ENCODE measurements at places on chromosomes 16 and 17. TPM values are rescaled to one million over a fixed set of nuclear protein-coding genes. Genes with fewer than 3 reads are reported as not detected.

GRCh38 chr16:89670496-89671431 lies 13.1 kb downstream of the SPATA33 start:
- H3K27ac ChIP-seq, result peak overlapping the region; percentile 26
- DNase-seq, result no peak
- no peaks in the 10 kb centered on the region for H3K4me1 ChIP-seq
- H3K4me3 ChIP-seq, result no peak overlapping the region

DNA sequence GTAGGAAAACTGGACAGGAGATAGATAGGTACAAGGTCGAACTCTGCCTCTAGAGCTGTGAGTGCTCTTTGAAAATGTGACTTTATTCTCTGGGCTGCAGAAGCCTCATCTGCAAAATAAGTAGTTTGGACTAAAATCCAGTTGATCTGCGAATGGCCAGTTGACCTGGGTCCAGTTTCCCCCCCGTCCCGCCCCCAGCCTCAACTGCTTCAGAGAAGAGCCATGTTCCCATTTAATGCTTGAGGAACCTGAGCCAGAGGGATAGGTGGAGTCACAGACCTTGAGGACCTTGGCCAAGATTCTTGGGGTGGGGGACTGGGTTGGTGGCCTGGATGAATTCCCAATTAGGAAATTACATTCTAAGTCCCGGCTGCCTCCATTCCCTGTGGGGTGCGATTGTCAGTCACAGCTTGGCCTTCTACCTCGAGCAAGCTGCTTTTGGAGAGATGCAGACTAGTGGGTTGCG lies 14.1 kb downstream of the TBX2 start:
- peaks cover 43% of the 10 kb centered on the region for H3K4me1 ChIP-seq
- H3K4me3 ChIP-seq, result peak overlapping the region; percentile 78
- H3K36me3 ChIP-seq, result no peaks in the 10 kb centered on the region
- no peaks in the 10 kb centered on the region for H3K27me3 ChIP-seq

DNA sequence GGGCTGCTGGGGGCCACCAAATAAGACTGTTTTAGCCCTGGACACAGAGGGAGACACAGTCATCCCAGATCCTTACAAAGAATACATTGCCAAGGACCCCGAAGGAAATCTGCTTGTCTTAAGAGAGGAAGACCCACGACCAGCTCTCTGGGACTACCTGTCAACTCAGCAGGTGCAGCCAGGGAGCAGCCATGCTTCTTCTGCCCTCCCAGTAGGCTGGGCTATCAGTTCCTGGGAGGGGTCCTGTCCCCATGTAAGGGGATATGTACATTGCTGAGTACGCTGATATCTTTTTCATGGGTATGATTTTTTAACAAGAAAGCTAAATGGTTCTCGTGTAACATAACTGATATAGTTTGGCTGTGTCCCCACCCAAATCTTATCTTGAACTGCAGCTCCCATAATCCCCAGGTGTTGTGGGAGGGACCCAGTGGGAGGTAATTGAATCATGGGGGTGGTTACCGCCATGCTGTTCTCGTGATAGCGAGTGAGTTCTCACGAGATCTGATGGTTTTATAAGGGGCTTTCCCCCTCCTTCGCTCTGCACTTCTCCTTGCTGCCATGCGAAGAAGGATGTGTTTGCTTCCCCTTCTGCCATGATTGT lies 11.3 kb downstream of the SSTR2 start:
- no peak for DNase-seq
- no peak overlapping the region for H3K4me3 ChIP-seq
- H3K4me1 ChIP-seq, result no peaks in the 10 kb centered on the region
- H3K36me3 ChIP-seq, result no peaks in the 10 kb centered on the region

- peaks cover 33% of the 10 kb centered on the region for H3K36me3 ChIP-seq
- H3K27ac ChIP-seq, result peak overlapping the region; percentile 84
- no peaks in the 10 kb centered on the region for H3K27me3 ChIP-seq
- no peak for DNase-seq
Measured at GRCh38 chr16:55508271-55508921, 476 bp upstream of the LPCAT2 start.

DNA sequence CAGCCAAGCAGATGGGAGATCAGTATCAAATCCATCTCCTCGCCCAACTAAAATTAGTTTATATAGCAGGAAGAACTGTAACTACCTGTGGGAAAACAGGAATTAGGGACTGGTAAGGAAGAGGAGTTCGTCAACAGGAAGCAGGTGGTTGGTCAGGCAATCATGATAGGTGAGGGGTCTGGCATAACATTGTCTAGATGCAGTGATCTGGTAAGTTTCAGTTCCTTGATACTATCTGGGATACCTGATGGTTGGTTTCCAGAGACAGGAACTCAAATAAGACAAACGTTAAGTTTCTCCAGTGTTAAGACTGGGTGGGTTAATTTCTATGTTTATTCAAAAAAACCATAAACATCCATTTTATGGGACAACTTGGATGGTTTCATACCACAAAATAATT lies 53.8 kb downstream of the CEP112 start:
- H3K27me3 ChIP-seq, result no peaks in the 10 kb centered on the region
- no peaks in the 10 kb centered on the region for H3K4me1 ChIP-seq
- H3K4me3 ChIP-seq, result no peak overlapping the region
- peaks cover 24% of the 10 kb centered on the region for H3K36me3 ChIP-seq
- H3K27ac ChIP-seq, result no peak overlapping the region

DNA sequence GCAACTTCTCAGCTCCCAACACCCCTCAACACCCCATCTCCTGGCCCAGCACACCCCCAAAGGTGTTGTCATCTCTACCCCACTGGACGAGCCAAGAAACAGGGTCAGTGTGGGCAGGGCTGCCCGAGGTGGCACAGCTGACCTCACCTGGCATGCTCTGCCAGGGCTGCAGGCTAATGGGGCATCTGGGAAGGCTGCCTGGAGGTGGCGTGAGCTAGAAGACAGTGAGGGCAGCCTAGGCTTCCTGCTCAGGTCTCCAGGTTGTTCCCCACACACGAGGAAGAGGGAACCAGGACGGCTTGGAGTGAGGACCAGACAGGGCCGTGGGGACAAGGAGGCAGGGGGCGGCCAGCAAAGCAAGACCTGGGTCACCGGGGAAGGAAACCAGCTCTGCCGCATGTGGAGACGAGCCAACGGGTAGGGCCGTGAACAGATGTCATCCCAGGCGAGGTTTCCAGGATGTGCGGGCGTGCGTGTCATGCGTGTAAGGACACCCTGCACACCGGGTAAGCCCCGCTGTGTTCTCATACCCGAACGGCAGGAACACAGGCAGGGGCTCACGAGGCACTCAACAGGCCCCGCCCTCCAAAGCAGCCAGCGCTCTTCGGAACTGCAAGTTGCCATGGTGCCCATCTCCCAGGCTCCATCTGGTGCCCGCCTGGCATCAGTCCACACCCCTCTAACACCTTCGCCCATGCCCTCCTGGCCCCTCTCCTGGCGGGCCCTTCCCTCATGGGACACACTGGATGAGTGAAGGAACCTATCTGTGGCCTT lies 29.6 kb upstream of the PVALEF start:
- H3K4me3 ChIP-seq, result no peak overlapping the region
- H3K27me3 ChIP-seq, result no peaks in the 10 kb centered on the region
- no peaks in the 10 kb centered on the region for H3K36me3 ChIP-seq
- DNase-seq, result no peak

DNA sequence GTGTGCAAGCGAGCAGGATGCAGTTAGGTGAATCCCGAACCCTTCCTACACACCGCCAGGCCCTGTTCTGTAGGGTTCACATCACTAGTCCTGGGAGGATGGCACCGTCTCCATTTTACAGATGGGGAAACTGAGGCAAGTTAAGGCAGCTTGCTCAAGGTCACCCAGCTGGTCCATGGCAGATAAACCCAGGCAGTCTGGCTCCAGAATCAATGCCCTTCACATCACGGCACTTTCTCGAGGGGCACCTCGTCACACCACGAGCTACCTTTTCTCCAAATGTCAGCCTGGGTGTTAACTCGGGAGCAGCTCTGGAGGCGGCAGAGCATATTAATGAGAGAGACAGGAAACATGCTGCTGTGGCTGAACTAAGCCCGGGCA lies 9.5 kb downstream of the NOB1 start:
- peaks cover 48% of the 10 kb centered on the region for H3K36me3 ChIP-seq
- no peak for DNase-seq
- H3K27me3 ChIP-seq, result no peaks in the 10 kb centered on the region
- peaks cover 13% of the 10 kb centered on the region for H3K4me1 ChIP-seq
- no peak overlapping the region for H3K4me3 ChIP-seq

DNA sequence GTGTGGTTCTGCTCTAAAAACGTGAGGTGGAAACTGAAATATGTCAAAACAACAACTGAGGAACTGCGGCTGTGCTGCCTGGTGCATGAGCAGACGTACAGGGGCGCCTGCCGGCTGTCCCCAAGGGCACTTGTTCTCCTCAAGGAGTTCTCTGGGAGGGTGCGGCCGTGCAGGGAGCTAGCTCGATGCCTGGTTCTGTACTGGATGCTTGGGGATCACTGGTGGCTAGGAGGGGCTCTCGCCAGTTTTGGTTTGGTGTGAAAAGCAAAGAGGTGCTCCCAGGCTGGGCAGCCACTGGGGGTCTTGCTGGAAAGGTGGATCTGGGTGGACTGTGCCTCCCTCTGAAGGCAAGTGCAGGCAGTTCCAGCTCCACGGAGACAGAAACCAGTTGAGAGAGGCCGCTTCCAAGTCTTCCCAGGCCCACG lies 41.9 kb upstream of the ATP2A3 start:
- peaks cover 22% of the 10 kb centered on the region for H3K4me1 ChIP-seq
- H3K36me3 ChIP-seq, result peaks cover 15% of the 10 kb centered on the region
- H3K4me3 ChIP-seq, result no peak overlapping the region
- DNase-seq, result no peak

- peak; percentile 60 for DNase-seq
- H3K27ac ChIP-seq, result no peak overlapping the region
- H3K36me3 ChIP-seq, result no peaks in the 10 kb centered on the region
- H3K4me1 ChIP-seq, result peaks cover 9% of the 10 kb centered on the region
Measured at GRCh38 chr16:89615596-89616090, 2.2 kb downstream of the DPEP1 start.

DNA sequence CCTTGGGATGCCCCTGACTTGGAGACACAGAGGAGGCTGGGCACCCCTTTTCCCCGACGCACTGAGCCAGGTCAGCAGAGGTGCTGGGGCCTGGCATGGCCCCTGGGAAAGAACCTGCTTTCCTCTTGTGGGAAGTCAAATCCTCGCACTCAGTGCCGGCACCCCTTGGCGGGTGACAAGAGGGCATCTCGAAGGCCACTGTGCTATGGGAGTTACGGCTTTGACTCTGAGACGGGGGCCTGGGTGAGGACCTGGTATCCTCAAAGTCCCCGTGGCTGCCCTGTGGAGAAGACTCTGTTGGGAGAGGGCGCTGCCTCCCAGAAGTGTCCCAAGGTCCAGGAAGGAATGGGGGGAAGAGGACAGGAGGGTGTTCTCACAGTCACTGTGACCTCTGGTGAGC lies 117.0 kb downstream of the METRNL start:
- no peak for DNase-seq
- H3K36me3 ChIP-seq, result no peaks in the 10 kb centered on the region
- no peak overlapping the region for H3K27ac ChIP-seq
- no peaks in the 10 kb centered on the region for H3K27me3 ChIP-seq
- H3K4me1 ChIP-seq, result peaks cover 22% of the 10 kb centered on the region

DNA sequence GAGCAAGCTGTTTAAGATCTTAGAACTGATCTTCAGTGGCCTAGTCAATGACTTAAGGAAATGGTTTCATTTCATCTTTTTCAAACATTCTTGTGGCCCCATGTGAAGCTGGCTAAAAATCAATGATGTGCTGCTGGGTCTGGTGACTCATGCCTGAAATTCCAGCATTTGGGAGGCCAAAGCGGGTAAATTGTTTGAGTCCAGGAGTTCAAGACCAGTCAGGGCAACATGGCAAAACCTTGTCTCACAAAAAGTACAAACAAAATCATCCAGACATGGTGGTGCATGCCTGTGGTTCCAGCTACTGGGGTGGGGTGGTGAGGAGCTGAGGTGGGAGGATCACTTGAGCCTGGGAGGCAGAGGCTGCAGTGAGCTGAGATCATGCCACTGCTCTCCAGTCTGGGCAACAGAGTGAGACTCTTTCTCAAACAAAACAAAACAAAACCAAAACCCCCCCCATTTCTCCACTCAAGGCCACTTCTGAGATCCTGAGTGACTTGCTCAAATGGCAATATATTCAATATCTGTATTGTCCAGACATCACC lies 17.4 kb upstream of the COL1A1 start:
- peaks cover 62% of the 10 kb centered on the region for H3K4me1 ChIP-seq
- DNase-seq, result no peak
- H3K36me3 ChIP-seq, result no peaks in the 10 kb centered on the region
- H3K27me3 ChIP-seq, result no peaks in the 10 kb centered on the region
- peak overlapping the region; percentile 96 for H3K27ac ChIP-seq

- no peak overlapping the region for H3K4me3 ChIP-seq
- H3K4me1 ChIP-seq, result no peaks in the 10 kb centered on the region
- H3K27ac ChIP-seq, result no peak overlapping the region
- no peak for DNase-seq
- peaks cover 64% of the 10 kb centered on the region for H3K27me3 ChIP-seq
Measured at GRCh38 chr16:66441586-66442375, 14.7 kb downstream of the BEAN1 start.

DNA sequence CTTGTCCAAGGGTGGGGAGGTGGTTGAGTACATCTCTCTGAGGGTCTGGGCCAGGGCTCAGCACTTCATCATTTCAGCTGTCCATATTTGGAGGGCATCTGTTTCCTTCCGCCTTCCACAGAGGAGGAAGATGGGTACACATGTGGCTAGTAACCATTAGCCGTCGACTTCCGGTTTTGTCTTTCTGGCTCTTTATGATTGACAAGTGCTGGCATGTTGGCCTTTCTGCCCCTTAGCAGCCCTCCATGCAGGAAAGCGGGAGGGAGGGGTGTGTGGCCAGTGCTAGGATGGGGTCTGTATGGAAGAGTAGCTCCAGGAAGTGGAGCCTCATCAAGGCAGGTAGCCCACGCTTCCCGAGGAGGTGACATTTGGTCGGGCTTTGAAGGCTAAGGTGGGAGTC lies 69.6 kb downstream of the RAI1 start:
- peak overlapping the region; percentile 96 for H3K27ac ChIP-seq
- DNase-seq, result no peak
- no peaks in the 10 kb centered on the region for H3K27me3 ChIP-seq
- peaks cover 53% of the 10 kb centered on the region for H3K4me1 ChIP-seq
- no peaks in the 10 kb centered on the region for H3K36me3 ChIP-seq

- peaks cover 17% of the 10 kb centered on the region for H3K27me3 ChIP-seq
- DNase-seq, result no peak
- H3K4me3 ChIP-seq, result no peak overlapping the region
- H3K36me3 ChIP-seq, result peaks cover 5% of the 10 kb centered on the region
Measured at GRCh38 chr16:68230176-68230571, 5.8 kb downstream of the ESRP2 start.

GRCh38 chr17:64055183-64056142 lies 35.0 kb upstream of the ICAM2 start:
- peaks cover 11% of the 10 kb centered on the region for H3K4me1 ChIP-seq
- no peak for DNase-seq
- H3K27me3 ChIP-seq, result no peaks in the 10 kb centered on the region
- no peak overlapping the region for H3K4me3 ChIP-seq

KRTAP2-1 gene
- not detected for total RNA-seq

DPEP3 gene
- not detected for total RNA-seq

HOXB6 gene
- 56.4 TPM for total RNA-seq

PRSS36 gene
- 1.4 TPM for total RNA-seq

HOXB2 gene
- total RNA-seq, result 46.6 TPM

CCL14 gene
- total RNA-seq, result not detected

NKD1 gene
- 61.5 TPM for total RNA-seq

Data from mesothelial cell of epicardium (in vitro differentiated cells).